DND-41 (cell line): ENCODE measurements at places on chromosomes 3 and 15.
A peak's percentile ranks its signal among the peaks of the same experiment; 100 is the strongest.

DNA sequence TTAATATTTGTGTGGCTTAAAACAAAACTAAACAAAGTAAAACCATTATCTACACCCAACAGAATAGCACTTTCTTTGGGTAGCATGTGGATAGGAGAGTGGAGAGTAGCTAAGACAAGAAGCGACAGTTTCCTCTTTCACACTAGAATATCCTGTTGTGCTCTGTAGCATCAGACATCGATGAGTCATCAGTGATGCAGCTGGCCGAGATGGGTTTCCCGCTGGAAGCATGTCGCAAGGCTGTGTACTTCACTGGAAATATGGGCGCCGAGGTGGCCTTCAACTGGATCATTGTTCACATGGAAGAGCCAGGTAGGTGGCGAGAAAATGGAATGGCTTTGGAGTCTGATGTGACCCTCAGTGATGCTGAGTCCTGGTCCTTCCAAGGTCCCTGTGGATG lies 108.1 kb downstream of the USP13 start:
- no peaks in the 10 kb centered on the region for H3K4me1 ChIP-seq
- H3K27me3 ChIP-seq: no peaks in the 10 kb centered on the region
- no peak overlapping the region for H3K4me3 ChIP-seq
- no peak for DNase-seq
- H3K36me3 ChIP-seq: peaks cover 50% of the 10 kb centered on the region

DNA sequence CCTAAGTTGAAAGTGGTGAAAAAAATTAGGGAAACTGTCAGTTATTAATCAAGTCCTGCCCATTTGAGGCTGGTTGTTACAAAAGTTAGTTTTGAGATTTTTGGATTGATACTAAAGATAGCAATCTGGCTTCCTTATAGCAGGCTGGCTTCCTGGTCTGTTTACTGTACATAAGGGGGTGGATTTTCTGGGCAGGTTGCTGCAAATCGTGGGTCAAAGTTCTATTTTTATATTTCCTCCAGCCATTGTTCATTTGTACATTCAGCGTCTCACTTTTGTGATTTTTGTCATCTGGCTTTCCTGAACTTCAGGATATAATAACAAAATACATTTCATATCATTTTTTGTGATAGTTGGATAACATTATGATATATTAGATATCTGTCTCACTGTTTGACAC lies 49.5 kb downstream of the CLDN1 start:
- no peak for DNase-seq
- no peaks in the 10 kb centered on the region for H3K4me1 ChIP-seq
- no peaks in the 10 kb centered on the region for H3K36me3 ChIP-seq
- no peaks in the 10 kb centered on the region for H3K27me3 ChIP-seq
- no peak overlapping the region for H3K4me3 ChIP-seq

DNA sequence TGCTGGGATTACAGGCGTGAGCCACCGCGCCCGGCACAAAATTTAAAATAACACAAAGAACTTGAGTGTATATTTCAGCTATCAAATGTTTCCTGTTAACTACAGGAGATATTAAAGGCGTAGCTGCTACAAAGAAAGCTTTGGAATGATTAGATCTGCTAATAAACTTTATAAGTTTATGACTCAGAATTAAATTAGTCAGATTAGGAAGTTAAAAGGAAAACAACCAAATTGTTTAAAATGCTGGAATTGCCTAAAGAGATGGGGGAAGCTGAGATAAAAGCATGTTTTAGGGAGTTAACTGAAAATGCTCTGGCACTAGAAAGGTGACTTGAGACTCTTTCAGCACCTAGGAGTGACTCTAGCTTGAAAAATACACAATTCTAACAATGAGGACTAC lies 58.9 kb downstream of the COL8A1 start:
- H3K4me3 ChIP-seq: no peak overlapping the region
- H3K4me1 ChIP-seq: no peaks in the 10 kb centered on the region
- no peaks in the 10 kb centered on the region for H3K27me3 ChIP-seq
- H3K27ac ChIP-seq: no peak overlapping the region

DNA sequence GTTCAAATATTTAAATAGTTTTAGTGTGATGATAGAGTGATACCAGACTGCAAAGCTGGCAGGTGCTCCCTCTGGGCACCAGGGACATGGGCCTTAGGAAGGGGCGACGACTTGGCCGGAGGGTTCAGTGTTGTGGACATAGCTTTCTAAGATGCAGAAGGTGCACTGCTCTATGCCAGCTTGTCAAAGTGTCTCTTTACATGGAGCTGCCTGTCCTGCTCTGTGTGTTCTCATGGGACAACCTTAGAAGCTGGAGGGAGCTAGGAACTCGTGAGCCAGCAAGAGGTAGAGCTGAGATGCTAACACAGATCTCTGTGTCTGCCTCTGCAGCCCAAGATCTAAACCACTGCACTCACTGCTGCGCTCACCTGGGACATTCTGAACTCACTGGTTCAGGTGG lies 77.8 kb downstream of the SENP2 start:
- peaks cover 18% of the 10 kb centered on the region for H3K27me3 ChIP-seq
- H3K4me1 ChIP-seq: peaks cover 5% of the 10 kb centered on the region
- no peak overlapping the region for H3K4me3 ChIP-seq

- DNase-seq: no peak
- no peaks in the 10 kb centered on the region for H3K4me1 ChIP-seq
Observed at GRCh38 chr15:87873516-87873915, 383.0 kb downstream of the NTRK3 start.

GRCh38 chr3:108524537-108524936 lies 14.1 kb upstream of the MYH15 start:
- H3K36me3 ChIP-seq: no peaks in the 10 kb centered on the region
- DNase-seq: no peak

DNA sequence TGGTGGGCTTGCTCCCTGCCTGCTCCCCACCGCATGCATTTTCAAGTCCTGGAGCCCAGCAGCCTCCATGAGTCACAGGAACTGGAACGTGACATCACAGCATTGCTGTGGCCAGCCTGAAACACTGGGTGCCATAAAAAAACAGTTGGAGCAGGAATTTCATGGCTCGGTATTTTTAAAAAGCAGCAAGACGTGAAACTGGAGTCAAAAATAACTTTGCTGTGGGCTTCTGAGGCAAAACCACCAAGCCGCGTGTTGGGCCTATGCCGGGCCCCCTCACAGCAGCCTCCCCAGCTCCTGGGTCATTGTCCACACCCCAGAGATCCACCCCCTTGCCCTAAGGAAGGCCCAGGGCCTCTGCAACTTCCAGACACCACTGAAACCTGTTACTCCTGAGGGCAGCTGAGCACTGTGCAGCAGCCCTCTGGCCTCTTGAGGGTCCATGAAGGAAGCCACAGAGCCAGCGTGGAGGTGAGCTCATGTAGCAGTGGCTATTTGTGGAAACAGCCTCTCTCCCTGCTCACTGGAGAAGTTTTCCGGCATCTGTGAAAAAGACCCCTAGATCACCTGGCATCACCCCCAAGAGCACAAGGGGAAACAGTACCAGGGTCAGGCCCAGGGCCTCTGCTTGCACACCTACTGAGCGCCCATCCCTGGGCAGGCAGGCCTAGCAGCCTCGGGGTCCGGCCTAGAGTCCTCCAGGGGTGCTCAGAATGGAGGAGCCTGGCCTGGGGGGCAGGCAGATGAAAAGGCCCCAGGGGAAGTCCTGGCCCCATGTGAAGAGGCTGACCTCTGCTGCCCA lies 34.0 kb upstream of the DUSP7 start:
- H3K4me3 ChIP-seq: no peak overlapping the region
- no peaks in the 10 kb centered on the region for H3K27me3 ChIP-seq
- no peak for DNase-seq
- H3K27ac ChIP-seq: no peak overlapping the region
- peaks cover 68% of the 10 kb centered on the region for H3K36me3 ChIP-seq

GRCh38 chr3:195698647-195699387 lies 22.0 kb upstream of the MUC20 start:
- peaks cover 23% of the 10 kb centered on the region for H3K36me3 ChIP-seq
- no peaks in the 10 kb centered on the region for H3K4me1 ChIP-seq
- no peak overlapping the region for H3K4me3 ChIP-seq
- no peak for DNase-seq
- H3K27ac ChIP-seq: no peak overlapping the region
- H3K27me3 ChIP-seq: no peaks in the 10 kb centered on the region

- no peaks in the 10 kb centered on the region for H3K36me3 ChIP-seq
- H3K27ac ChIP-seq: peak overlapping the region; percentile 40
- H3K4me3 ChIP-seq: no peak overlapping the region
- DNase-seq: no peak
- peaks cover 14% of the 10 kb centered on the region for H3K4me1 ChIP-seq
Observed at GRCh38 chr3:29822071-29822470, 541.2 kb downstream of the RBMS3 start.

DNA sequence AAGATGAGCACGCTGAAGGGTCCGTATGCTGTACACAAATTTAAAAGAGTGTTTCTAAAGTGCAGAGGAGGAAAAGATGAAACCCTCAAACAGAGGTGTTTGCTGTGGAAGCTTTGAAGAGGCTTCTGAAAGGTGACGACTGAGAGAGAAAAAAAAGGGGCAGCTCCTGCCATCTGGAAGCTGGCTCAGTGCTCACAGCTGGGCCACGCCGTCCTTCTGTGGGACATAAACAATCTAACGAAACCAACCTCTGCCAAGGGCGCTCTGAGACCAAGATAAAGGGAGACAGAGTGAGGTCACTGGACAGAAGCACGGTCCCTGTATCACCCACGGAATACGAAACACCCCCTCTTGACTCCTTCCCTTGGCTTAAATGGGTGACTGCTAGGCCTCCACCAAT lies 96.3 kb upstream of the SLC6A6 start:
- H3K27ac ChIP-seq: no peak overlapping the region
- no peaks in the 10 kb centered on the region for H3K4me1 ChIP-seq
- H3K36me3 ChIP-seq: no peaks in the 10 kb centered on the region
- peaks cover 6% of the 10 kb centered on the region for H3K27me3 ChIP-seq
- DNase-seq: no peak

DNA sequence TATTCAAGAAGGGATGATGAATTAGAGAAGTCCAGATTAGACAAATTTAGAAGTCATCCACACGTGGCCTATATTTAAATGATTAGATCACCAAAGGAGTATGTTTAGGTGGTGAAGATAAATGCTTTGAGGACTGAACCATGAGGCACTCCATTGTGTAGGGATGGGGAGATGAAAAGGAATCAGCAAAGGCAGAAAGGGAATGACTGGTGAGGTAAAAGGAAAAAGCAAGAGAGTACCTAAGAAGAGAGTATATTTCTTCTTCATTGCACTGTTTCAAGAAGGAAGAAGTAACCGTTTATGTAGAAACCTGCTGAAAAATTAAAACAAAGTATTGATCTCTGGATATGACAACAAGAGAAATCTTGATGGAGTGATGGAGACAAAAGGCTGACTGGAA lies 40.7 kb downstream of the DENND4A start:
- H3K4me3 ChIP-seq: no peak overlapping the region
- no peaks in the 10 kb centered on the region for H3K27me3 ChIP-seq
- no peak for DNase-seq
- H3K27ac ChIP-seq: no peak overlapping the region
- H3K36me3 ChIP-seq: no peaks in the 10 kb centered on the region
- H3K4me1 ChIP-seq: no peaks in the 10 kb centered on the region

- peaks cover 38% of the 10 kb centered on the region for H3K27me3 ChIP-seq
- no peak for DNase-seq
- H3K27ac ChIP-seq: no peak overlapping the region
- H3K4me1 ChIP-seq: no peaks in the 10 kb centered on the region
- H3K4me3 ChIP-seq: no peak overlapping the region
Observed at GRCh38 chr3:185815391-185816282, 9.2 kb downstream of the IGF2BP2 start.

GRCh38 chr15:77027111-77027696 lies 32.3 kb downstream of the PSTPIP1 start:
- H3K4me3 ChIP-seq: no peak overlapping the region
- H3K4me1 ChIP-seq: peaks cover 22% of the 10 kb centered on the region
- H3K27me3 ChIP-seq: no peaks in the 10 kb centered on the region

GRCh38 chr3:37992271-37993066 lies 1.9 kb downstream of the VILL start:
- DNase-seq: peak; percentile 2
- H3K36me3 ChIP-seq: peaks cover 24% of the 10 kb centered on the region
- no peaks in the 10 kb centered on the region for H3K27me3 ChIP-seq
- peaks cover 30% of the 10 kb centered on the region for H3K4me1 ChIP-seq
- no peak overlapping the region for H3K4me3 ChIP-seq

GRCh38 chr3:177488740-177489139 lies 291.5 kb upstream of the TBL1XR1 start:
- no peaks in the 10 kb centered on the region for H3K36me3 ChIP-seq
- no peaks in the 10 kb centered on the region for H3K27me3 ChIP-seq
- H3K4me1 ChIP-seq: peaks cover 3% of the 10 kb centered on the region; the same call in 1 of the 2 replicates
- no peak overlapping the region for H3K4me3 ChIP-seq

GRCh38 chr3:189304465-189305351 lies 132.9 kb downstream of the TPRG1 start:
- no peak overlapping the region for H3K27ac ChIP-seq
- no peak overlapping the region for H3K4me3 ChIP-seq
- no peaks in the 10 kb centered on the region for H3K4me1 ChIP-seq
- DNase-seq: no peak

- no peak for DNase-seq
- no peak overlapping the region for H3K4me3 ChIP-seq
- peaks cover 62% of the 10 kb centered on the region for H3K36me3 ChIP-seq
Observed at GRCh38 chr15:68797191-68797590, 23.5 kb downstream of the ANP32A start.

GRCh38 chr15:94066811-94067210 lies 164.6 kb upstream of the MCTP2 start:
- no peak for DNase-seq
- no peaks in the 10 kb centered on the region for H3K36me3 ChIP-seq
- H3K4me1 ChIP-seq: no peaks in the 10 kb centered on the region
- H3K27me3 ChIP-seq: no peaks in the 10 kb centered on the region

DNA sequence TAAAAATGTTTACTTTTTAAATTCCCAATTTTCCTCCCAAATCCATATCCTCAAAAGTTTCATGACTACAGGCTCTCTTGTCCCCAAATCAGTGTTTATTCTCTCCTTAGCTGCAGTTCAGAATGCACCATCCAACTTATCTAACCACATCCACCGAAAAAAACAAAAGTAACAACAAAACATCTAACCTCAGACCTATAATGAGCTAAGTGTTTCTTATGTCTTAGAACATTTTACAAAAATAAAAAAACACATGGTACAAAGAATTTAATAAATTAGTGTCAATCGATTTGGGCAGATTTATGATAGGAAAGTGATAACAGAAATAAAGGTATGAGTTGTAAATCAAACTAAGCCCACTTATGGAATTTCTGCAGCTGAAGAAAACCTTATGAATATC lies 13.6 kb downstream of the SATB1 start:
- H3K27ac ChIP-seq: no peak overlapping the region
- no peak overlapping the region for H3K4me3 ChIP-seq
- H3K4me1 ChIP-seq: no peaks in the 10 kb centered on the region
- DNase-seq: no peak
